ENCODE measurements at places on chromosomes 6 and 20.

DNA sequence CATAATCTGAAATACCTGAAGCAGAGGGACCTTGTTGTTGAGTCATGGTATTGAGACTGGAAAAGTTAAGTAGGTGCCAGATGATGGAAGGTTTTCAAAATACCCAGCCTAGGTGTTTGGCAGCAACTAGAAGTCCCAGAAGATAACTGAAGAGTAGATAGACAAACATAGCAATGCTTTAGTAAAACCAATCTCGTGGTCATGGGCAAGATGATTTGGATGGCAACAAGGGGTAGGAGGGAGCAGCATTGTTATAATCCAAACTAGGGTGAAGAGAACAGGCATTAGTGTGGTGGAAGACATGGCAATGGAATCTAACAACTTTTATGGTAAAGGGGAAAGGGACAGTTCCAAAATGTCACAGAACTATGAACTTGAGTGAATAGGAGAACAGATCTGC is 2.3 kb downstream of the FILIP1 start:
- DNase-seq: no peak

DNA sequence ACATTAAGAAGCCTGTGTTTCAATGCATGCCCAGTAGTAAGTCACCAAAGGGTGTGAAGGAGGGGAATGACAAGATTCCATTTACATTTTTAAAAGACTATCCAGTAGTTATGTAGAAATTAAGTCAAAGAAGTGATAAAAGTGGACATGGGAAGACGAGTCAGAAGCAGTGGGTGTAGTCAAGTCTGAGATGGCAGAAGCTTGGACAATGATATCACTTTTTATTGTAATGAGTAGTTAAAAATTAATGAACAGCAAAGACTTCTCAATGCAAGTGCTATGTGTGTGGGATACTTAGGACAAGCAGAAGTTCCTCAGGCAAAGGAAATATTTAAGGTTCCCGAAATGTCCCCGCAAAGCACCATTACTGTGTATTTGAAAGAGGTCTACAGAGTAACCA is 156.0 kb downstream of the DST start:
- no peak for DNase-seq

GRCh38 chr6:166307082-166308032 is 835 bp downstream of the PRR18 start:
- no peak for DNase-seq

DNA sequence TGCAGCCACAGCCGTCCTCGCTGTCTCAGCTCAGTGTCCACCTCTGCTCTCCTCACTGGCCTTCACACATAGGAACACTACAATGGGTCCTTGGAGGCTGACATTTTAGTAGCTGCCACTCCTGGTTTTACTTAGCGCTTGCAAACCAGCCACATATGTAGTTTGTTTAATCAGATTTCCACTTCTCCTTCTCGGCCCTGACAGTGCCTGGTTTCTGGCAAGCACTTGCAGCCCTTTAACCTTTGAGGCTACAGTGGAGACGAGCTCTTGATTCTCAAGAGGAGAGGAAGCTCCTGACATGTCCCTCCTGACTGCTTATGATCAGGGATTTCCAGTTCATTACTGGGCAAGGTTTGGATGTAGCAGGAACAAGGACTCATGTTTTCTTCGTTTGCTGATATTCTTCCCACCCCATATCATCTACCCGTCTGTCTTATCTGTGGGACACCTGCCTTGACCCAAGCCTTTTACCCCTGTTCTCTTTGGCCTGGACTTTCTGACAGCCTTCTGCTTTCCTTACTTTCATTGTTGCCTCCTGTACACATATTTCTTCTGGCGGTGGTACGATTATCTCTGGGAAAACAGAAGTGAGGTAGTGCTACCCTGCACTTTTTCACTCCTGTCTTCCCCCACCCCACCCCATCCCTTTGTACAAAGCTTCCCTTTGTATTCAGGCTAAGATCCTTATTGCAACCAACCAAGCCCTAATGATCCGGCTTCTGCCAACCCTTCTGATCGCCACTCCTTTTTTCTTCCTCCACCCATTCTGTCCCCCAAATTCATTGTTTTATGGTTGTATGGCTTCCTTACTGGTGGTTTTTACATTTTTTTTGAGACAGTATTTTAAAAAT is 31.2 kb downstream of the CEP43 start:
- DNase-seq: no peak

DNA sequence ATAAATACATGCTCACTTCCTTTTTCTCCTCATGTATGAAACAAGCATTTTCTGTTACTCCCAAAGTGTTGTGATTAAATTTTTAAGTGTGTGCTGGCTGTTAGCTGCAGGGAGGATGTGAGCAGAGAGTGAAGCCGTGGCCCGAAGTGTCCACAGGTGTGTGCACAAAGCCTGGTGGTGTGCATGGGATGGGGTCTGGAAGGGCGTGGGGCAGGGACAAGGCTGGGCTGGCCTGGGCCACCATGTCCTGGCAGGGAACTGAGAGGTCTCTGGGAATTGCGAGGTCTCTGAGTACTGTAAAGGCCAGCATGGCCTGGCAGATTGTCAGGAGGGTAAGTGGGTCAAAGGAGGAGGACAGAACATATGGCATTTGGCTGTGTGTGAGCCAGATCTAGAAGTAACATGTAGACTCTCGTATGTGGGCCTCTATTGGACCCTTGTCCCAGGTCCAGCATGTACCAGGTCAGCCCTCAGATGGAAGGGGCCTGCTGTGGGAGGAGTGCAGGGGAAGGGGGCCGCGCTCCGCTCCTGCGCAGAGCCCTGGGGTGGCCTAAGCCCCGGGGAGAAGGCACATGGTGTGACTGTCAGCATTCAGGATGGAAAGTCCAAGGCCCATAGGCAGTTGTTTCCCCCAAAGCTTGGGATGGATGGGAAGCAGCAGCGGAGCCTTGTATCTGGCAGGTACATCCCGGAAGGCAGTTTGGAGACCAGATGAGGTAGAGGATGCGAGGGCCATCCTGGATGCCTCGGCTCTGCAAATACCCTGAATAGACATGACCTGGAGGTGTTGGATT is 45.1 kb upstream of the PHACTR3 start:
- DNase-seq: no peak

DNA sequence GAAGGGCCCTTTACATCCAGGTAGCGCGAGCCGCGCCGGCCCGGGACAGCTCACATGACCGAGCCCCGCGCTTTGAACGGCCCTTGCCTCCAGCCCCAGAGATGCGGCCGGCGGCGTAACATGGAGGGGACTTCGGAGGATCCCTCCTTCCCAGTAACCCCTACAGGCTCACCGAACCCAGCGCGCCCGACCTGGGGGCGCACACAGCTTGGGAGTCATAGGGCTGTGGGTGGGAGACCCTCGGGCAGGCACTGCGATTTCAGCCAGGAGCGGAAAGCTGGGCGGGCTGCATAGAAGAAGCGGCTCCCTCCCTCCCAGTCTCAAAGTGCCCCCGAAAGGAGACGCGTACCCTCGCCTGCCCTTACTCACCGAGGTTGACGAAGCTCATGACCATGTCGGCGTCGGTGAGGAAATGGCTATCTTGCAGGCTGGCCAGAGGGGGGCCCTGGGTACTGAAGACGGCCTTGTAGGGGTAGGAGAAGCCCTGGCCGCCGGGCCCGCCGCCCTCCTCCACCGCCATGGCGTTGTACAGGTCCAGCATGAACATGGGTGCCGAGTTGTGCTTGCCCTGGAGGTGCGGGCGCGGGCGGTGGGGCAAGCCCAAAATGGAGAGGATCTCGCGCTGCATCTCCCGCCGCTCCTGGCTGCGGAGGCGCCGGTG is 975 bp downstream of the BMP7 start:
- no peak for DNase-seq

DNA sequence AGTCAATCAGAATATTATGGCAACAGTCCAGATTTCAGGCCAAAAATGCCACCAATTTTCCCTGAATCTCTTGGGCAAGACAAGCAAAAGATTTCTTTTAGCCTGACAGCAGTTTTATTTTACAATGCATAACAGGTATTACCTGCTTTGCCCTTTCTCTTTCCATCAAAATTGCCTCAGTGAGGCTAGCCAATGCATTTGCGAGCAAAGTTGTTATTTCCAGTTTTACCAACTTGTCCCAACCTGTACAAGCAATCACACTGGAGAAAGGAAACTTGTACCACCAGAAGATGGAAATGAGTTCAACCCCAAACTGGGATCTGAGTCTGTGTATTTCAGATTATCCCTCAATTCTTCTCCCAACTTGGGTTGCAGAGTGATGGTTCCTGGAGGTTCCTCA is 279.9 kb upstream of the CDYL start:
- DNase-seq: no peak

DNA sequence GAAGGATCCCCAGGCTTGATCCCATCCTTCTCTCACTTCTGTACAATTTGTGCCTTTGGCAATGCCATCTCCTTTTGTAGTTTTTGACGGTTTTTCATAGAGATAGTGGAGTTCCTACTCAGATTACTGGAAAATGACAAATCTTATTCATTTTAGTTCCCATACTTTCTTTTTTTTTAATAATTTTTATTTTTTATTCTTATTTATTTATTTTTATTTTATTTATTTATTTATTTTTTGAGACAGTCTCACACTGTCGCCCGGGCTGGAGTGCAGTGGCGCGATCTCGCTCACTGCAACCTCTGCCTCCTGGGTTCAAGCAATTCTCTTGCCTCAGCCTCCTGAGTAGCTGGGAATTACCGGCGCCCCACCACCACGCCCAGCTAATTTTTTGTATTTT is 4.3 kb upstream of the GABBR1 start:
- DNase-seq: no peak

DNA sequence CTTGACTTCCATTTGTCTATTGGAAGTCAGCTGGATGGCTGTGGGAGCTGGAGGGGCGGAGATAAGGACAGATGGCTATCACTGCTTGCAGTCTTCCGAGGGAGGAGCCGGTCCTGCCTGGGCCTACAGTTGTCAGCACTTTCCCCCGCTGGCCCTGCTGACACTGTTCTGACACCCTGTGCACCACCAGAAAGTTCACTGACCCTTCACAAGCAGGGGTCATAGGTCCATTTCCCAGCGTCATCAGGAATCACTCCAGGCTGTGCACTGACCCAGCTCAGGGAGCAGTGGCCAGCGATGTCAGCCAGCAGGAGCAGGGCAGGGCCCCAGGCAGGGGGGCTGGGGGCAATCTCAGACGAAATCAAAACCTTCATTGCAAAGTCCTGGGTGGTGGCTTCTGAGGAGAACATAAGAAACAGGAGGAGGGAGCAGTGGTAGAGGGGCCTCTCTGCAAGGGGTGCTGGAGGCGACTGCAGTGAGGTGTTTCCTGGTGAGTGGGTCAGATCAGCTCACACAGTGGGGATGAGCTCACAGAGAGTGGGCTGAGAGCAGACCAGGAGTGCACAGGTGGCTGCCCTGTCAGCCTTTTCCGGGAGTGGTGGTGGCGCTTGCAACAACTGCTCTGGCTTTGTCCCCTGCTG is 26.5 kb upstream of the PLEKHG1 start:
- DNase-seq: no peak

All from stimulated activated CD4-positive, alpha-beta T cell treated with anti-CD3 and anti-CD28 coated beads, Interleukin-1b, Interleukin-23, amount 100 ng/mL, for 4 hours (primary cell).